ENCODE measurements at places on chromosomes 2 and 18.
A peak's percentile ranks its signal among the peaks of the same experiment; 100 is the strongest.

DNA sequence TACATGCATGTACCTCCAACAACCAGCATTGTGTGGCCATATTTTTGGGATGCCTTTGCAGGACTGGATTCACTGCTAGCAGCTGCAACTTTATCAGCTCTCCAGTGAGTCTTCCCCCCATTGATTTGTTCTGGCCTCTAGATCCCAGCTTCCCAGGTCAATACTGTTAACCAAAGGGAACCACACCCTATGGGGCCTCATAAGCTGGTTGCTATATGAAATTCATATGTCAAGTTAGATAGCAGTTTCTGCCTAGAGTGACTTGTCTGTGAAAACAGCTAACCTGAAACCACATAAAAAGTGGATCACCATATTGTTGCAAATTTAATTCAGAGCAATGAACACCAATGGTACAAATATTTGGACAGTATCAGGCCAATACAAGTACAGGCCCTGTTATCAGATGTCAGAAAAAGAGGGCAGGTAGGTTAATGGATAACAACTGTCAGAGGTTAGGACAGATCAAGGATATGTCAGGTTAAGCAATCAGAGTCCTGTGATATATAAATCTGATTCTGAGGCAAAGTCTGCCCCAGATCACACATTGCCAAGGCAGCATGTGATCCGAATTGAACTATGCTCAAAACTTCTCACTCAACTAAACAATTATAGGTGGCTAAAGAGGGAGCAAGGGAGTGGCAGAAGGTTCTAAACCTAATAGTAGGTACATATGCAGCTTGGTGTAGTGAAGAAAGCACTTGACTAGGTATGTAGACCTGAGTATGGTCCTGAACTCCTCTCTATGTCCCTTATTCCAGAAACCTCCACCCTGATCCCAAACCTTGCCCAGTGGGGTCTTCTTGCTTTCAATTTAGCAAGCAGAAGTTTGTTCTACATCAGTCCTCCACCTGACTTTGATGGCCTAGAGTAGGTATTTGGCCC, 310.2 kb upstream of the STON1 start:
- DNase-seq = no peak

DNA sequence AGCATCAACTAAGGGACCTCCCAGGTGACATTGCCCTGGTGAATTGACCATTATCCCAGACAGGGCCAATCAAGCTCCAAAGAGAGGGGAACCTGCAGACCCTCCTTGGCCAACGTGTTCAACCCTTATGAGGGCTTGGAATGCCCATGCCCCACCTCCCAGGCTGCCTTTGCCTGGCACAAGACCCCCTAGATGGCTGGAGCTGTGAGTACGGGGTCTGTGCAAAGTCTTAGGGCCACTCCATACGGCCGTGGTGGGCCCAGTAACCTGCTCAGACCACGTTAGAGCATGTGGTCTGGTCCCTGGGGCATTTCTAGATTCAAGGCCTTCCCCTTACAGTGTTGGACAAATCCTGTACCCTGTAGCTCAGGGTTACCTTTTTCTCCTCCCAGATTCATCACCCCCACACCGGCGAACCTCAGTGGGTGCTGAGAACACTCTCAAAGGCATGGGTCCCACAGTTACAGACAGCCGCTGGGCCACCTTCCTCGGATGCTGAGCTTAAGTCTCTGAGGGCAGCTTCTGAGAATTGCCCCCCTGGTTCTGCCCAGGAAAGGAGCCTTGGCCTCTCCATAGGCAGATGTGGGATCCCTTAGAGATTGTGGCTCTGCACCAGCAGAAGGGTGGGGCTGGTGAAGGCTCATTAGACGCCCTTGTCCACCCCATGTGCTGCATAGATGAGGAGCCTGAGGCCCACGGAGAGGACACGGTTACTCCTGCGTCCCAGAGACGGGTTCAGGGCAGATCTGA, 18.3 kb upstream of the KCNK3 start:
- no peak for DNase-seq

GRCh38 chr2:130336877-130337734, 5.6 kb upstream of the IMP4 start:
- peak; percentile 93 for DNase-seq

DNA sequence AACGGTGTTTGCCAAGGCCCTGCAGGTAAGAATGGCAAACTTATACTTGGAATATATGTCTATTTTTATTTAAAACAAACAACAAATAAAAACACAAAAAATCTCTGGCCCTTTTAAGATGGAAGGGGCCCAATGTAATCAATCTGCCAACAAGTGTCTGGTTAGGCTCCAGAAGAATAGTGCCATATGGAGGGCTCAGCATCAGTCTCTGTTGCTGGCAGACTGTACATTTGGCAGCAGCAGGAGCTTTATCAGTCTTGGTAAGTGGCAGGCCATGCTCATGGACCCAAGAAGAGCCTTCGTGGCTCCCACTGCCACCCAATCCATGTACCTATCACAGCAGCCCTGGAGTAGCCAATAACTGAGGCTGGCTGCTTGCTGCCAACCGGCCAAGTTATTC, 101.1 kb downstream of the GALNT3 start:
- DNase-seq = no peak

DNA sequence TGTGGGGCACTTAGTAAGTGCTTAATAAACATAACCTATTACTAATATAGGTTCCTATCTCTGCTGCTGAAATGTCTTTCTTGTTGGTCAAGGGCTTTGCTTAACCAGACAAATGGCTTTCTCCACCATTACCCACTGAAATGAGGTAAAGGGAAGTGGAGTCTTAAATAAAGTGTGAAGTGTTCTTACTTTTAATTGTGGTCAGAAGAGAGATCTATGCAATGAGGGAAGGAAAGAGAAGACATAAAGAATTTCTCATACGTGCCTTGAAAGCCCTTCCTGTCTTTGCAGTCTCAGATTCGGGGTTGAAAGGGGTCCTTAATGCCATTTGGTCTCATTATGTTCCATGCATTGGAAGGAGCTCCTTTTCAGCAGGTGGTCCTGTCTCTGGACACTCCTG, 6.9 kb upstream of the CXCR4 start:
- DNase-seq = no peak

GRCh38 chr2:126317790-126318431, 338.0 kb upstream of the GYPC start:
- DNase-seq = no peak

Measured in nephron progenitor cell (in vitro differentiated cells).